Activated CD4-positive, alpha-beta T cell treated with anti-CD3 and anti-CD28 coated beads for 4 hours (primary cell): ENCODE measurements at places on chromosomes 4 and X.
A peak's percentile ranks its signal among the peaks of the same experiment; 100 is the strongest.

- no peak for DNase-seq
Measured at GRCh38 chr4:122873821-122874593, 47.4 kb downstream of the FGF2 start.

- no peak for DNase-seq
Measured at GRCh38 chrX:13485167-13485566, 84.2 kb upstream of the EGFL6 start.

DNA sequence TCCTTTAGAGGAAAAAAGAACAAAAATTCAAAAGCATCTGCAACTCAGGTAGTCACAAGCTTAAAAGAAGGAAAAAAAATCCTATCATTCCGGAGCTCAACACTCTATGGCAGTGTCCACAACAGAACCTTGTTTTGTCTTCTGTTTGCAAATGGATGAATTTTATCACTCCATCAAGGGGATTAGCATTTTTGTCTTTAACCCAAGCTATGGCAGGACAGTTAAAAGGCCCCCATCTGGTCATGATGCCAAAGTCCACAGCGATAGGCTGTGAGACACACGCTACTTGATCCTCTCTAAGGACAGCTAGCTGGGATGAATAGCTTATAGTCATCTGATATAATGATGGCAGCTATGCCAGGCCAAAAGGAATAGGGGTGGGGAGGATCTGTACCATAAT, 16.6 kb downstream of the AMER1 start:
- DNase-seq: no peak

GRCh38 chrX:153944140-153944799, at the start of gene RENBP:
Gene RENBP (minus strand): TSS chrX:153944643. CDS start chrX:153944610, 33 bp downstream.
- peak; percentile 41 for DNase-seq
